ENCODE measurements at places on chromosomes 4 and X. TPM values are rescaled to one million over a fixed set of nuclear protein-coding genes. Genes with fewer than 3 reads are reported as not detected.
A peak's percentile ranks its signal among the peaks of the same experiment; 100 is the strongest.

The WFS1 gene
- 14.3 TPM for total RNA-seq

- DNase-seq = no peak
These were observed 4.4 kb upstream of the APLN start for GRCh38 chrX:129659141-129659540.

The PPP1R3F gene
- 5.3 TPM for total RNA-seq

- DNase-seq = no peak
These were observed 134.4 kb downstream of the MAD2L1 start for GRCh38 chr4:119932277-119932676.

The HTR2C gene
- not detected for total RNA-seq

GRCh38 chrX:84709987-84710386, 207.7 kb upstream of the HDX start:
- DNase-seq = no peak

GRCh38 chrX:120213438-120214265, 37.0 kb upstream of the ZBTB33 start:
- peak; percentile 50 for DNase-seq

The XAGE1A gene
- total RNA-seq = not detected

The SLC49A3 gene
- total RNA-seq = not detected

DNA sequence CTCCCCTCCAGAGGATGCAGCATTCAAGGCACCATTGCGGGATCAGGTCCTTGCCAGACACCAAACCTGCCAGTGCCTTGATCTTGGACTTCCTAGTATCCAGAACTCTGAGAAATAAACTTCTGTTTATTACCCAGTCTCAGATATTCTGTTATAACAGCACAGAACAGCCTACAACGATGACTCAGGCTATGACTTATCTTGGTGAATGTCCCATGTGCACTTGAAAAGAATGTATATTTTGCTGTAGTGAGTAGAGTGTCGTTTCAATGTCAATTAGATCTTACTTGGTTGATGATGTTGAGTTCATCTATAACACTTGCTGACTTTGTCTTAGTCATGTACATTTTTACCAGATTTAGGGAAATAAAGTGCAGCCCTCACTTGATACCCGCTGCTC, 34.5 kb upstream of the PGRMC1 start:
- DNase-seq = no peak

- no peak for DNase-seq
These were observed 596.6 kb downstream of the DMD start for GRCh38 chrX:32614707-32615106.

DNA sequence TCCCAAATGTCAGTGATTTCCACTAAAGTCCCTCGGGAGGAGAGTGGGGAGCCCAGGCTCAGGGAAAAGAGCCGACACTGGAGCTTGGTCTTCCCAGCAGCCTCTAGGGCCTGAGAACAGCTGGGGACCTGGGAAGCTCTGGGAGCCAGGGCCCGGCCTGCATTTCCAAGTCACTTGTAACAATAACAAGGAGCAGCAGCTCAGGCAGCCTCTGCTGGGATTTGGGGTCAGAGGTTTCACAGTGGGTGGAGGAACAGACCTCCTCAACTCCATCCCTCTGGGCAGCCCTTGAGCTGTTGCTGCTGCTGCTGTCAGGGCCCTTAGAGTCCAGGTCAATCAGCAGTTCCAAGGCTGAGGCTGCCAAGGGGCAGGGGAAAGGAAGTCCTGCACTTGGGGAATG, 11.1 kb downstream of the STARD8 start:
- no peak for DNase-seq

The C1QTNF7 gene
- not detected for total RNA-seq

- no peak for DNase-seq
These were observed 170.7 kb downstream of the ANKRD50 start for GRCh38 chr4:124541652-124542420.

The MUC7 gene
- not detected for total RNA-seq

The COMMD8 gene
- total RNA-seq = 38.7 TPM

GRCh38 chr4:2901186-2901585, 57.5 kb downstream of the ADD1 start:
- no peak for DNase-seq

The WWC2 gene
- total RNA-seq = not detected

The UBE2A gene
- total RNA-seq = 56.0 TPM

The IL1RAPL1 gene
- total RNA-seq = not detected

DNA sequence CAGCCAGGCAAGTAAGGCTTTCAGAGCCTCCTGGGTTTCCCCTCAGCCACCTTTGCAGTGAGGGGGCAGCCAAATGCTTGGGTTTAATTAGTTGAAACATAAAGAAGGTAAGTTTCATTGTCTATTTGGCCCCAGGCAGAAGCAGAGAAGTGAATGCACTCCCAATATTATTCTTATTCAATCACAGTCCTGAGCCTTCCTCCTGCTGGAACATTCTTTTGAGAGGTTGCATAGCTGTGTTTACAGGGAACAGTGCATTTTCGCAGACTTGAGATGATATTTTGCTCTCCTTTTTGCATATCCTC, 13.9 kb downstream of the SLC2A9 start:
- no peak for DNase-seq

DNA sequence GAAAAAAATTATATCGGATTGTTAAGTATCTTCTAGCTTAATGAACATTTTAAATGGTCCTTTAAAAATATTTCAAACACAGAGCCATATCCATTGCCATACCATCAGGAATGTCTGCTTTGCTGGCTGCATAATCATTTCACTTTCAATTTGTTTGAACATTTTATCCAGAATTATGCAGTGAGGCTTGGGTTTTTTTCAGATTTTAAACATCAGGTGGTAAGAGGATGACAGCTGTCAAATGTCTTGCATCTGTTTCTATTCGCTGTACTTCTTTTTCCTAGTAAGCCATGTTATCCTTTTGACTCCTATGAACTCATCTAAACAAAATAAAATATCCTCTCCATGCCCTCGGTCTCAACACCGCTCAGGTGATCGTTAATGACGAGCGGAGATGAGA, 802 bp downstream of the RFC1 start:
- no peak for DNase-seq

DNA sequence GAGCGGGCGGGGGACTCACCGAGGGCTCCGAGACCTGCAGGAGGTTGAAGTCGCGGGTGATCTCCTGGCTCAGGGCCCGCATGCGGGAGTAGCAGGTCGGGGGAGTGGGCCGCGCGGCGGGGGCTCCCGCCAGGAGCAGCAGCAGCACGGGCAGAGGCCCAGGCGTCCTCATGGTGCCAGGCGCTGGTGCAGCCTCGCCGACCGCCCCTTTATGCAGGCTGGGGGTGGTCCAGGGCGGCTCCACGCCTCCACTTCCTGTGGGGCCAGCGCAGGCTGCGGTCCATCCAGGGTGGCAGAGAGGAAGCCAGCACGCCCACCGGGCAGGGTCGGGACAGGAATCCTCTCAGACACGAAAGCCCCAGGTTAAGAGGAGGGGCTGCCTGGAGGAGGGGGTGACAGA, at the start of gene CYTL1:
Gene CYTL1, minus strand, starts transcription at position 185 of the 400 bp plus-strand sequence. Its CDS starts 13 bp downstream, at position 172.
- DNase-seq = no peak

The CFP gene
- total RNA-seq = 4.2 TPM

DNA sequence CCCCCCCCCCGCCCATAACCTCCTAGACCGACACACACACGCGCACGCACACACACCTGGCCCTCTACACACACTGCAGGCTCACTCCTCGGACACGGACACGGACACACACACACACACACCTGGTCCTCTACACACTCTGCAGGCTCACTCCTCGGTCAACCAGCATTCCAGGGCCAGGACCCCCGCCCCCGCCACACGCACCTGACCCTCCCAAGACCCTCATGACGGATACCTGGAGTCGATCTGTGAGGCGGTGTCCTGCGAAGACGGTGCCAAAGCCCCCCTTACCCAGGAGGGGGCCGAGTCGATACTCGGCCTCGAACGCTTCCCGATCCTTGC, 552 bp downstream of the PIM2 start:
- DNase-seq = peak; percentile 15
